ENCODE measurements at places on chromosomes 1 and 21. TPM values are rescaled to one million over a fixed set of nuclear protein-coding genes. Genes with fewer than 3 reads are reported as not detected.

TRAF3IP3 gene
- not detected for total RNA-seq

OR2M7 gene
- total RNA-seq: not detected

IFI44L gene
- total RNA-seq: not detected

HSPA6 gene
- total RNA-seq: 0.22 TPM

S100A3 gene
- 1.3 TPM for total RNA-seq

LCE2B gene
- total RNA-seq: not detected

EVA1C gene
- 14.1 TPM for total RNA-seq

FCMR gene
- 0.33 TPM for total RNA-seq

DMRTA2 gene
- under 0.01 TPM for total RNA-seq

ACOT11 gene
- 2.6 TPM for total RNA-seq

FCRL6 gene
- not detected for total RNA-seq

GIPC2 gene
- total RNA-seq: 41.4 TPM

LCE2C gene
- not detected for total RNA-seq

SLC22A15 gene
- total RNA-seq: under 0.01 TPM

S100A7A gene
- total RNA-seq: not detected

TNFRSF18 gene
- not detected for total RNA-seq

LRRC42 gene
- 17.2 TPM for total RNA-seq

CFAP107 gene
- not detected for total RNA-seq

CD1C gene
- total RNA-seq: not detected

SYPL2 gene
- under 0.01 TPM for total RNA-seq

GBP2 gene
- total RNA-seq: 13.4 TPM

OR2M3 gene
- total RNA-seq: not detected

IFFO2 gene
- 4.2 TPM for total RNA-seq

RRP15 gene
- 5.3 TPM for total RNA-seq

SH2D1B gene
- total RNA-seq: not detected

AMY1A gene
- total RNA-seq: not detected

HUNK gene
- total RNA-seq: under 0.01 TPM

PROX1 gene
- 125 TPM for total RNA-seq

RHD gene
- 0.33 TPM for total RNA-seq

C1orf210 gene
- total RNA-seq: not detected

FRRS1 gene
- total RNA-seq: 1.2 TPM

CELA3A gene
- total RNA-seq: not detected

ADAMTS5 gene
- total RNA-seq: 2.9 TPM

UROD gene
- total RNA-seq: 191 TPM

AHCTF1 gene
- total RNA-seq: 32.1 TPM

RGS7 gene
- total RNA-seq: 0.11 TPM

OPRD1 gene
- total RNA-seq: under 0.01 TPM

FHAD1 gene
- total RNA-seq: not detected

AMY2A gene
- not detected for total RNA-seq

OR2T33 gene
- not detected for total RNA-seq

AIRE gene
- total RNA-seq: not detected

GNAT2 gene
- total RNA-seq: 0.17 TPM

CFHR5 gene
- total RNA-seq: not detected

JAM2 gene
- not detected for total RNA-seq

RAD54L gene
- 0.65 TPM for total RNA-seq

MTARC2 gene
- total RNA-seq: 11.3 TPM

LAX1 gene
- not detected for total RNA-seq

TRAPPC3 gene
- 66.6 TPM for total RNA-seq

DISC1 gene
- 3.8 TPM for total RNA-seq

PLOD1 gene
- 107 TPM for total RNA-seq

UBQLN4 gene
- 13.6 TPM for total RNA-seq

CCT3 gene
- total RNA-seq: 378 TPM

BMP8B gene
- under 0.01 TPM for total RNA-seq

OR2L13 gene
- not detected for total RNA-seq

Data from dermis lymphatic vessel endothelial cell (primary cell).